ENCODE measurements at places on chromosomes 11 and 22. TPM values are rescaled to one million over a fixed set of nuclear protein-coding genes. Genes with fewer than 3 reads are reported as not detected.
A peak's percentile ranks its signal among the peaks of the same experiment; 100 is the strongest.

The LDHAL6A gene
- total RNA-seq = not detected

The CREB3L1 gene
- total RNA-seq = not detected

The TP53I11 gene
- total RNA-seq = 14.8 TPM

The GLB1L3 gene
- total RNA-seq = not detected

DNA sequence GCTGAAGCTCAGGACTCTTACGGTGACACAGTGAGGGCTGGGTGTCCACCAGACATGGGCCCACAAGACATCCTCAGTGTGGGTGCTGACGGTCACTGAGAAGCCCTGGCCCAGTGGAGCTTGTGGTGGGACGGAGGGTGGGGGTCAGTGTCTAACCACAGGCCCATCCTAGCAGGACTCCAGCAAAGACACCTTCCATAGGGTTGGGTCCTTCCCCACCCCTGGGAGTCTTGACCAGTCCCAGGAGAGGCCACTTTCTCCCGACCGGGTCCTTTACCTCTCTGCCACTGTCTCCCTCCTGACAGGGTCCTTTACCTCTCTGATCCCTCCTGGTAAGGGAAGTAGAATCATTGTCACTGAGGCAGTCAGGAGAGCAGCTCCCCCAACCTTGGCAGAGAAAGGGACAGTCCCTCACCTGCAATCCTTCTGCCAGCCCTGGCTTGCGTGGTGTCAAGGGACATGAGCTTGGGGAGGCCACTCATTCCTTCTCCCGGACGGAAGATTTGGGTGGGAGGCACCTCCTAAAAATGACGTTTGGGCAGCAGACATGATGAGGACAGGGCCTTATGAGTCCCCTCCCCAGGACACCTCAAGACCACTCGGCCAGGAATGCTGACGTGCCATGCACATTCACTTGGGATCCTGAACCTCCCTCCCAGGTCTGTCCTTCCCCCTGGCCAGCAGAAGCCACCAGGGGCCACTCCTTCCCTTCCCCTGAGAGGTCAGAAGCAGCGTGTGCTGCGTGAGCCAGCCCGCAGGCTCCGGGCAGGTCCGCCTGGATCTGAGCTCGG, 91.5 kb upstream of the FGF3 start:
- DNase-seq = no peak

DNA sequence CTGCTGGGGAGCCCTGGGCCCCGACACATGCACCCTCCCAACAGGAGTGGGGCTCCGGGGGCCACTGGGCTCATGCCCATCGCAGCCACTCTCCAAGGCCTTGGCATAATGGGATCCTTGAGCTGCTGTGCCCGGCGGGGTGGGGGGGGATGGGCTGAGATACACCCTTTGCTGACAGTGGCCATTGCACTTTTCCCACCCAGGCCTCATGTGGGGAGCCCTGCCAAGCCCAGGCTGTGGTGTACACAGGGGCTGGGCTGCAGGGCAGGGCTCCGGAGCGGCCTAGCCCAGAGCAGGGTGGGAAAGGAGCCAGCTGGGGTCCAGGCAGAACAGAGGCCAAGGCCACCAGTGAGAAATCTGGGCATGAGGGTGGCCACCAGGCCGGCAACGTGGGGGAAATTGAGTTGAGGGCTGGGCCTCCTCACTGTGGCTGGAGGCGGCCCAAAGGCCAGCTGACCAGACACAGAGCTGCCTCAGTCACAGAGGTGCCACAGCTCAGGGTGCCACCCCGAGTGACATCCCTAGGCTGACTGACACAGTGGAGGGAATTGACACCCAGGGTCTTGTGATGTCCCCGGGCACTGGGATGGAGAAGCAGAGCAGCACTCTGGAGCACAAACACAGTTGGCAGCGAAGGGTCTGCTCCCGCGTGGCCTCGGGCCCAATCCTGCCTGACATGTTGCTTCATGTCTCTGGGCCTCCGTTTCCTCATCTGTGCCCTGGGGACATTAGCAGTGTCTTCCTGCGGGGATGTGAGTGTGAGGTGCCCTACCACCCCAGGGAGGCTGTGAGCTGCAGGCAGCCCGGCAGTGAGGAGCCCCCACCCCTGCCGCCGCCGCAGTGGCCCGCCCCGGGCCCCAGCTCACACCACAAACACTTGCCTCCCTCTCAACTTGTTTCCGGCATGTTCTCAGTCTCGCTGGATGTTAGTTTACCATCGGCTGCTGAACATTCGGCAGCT, 30.4 kb downstream of the RTN4R start:
- DNase-seq = peak; percentile 20

DNA sequence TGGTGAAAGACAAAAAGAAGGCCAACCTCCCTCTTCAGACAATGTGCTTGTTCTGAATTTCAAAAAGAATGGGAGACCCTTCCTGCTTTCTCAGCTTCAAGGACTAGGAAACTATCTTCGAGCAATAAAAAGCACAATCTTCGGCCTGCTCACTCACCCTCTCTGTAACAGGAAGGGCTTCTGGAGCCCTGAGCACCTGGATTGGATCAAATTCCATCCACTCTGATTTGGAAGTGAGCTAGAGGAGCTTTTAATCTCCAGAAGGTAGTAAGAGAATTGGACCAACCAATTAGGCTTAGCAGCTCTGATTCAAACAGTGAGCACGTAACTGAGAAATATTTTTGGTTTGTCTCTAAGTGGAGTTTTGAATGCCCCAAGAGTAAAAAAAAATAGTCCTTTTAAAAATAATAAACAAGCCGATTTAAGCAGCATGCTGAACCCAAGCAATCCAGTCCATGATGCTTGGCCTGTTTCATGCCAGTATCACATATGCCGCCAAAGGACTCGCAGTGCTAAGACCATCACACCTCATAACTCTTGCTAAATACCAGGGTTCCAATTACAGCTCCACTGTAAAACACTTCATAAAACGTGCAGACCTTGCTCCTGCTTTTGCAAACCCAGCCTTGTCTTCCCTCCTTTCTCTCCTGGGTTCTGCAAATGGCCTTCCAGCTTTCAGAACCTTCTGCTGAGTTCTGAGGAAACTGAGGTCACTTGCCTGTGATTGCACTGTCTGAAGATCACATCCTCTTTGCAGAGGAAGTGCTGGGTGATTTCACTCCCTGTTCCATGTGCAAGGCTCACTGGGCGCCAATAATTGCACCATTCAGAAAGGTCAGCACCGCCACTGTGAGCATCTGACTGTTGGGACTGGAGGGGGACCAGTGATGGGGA, 74.4 kb downstream of the SLC1A2 start:
- DNase-seq = no peak

DNA sequence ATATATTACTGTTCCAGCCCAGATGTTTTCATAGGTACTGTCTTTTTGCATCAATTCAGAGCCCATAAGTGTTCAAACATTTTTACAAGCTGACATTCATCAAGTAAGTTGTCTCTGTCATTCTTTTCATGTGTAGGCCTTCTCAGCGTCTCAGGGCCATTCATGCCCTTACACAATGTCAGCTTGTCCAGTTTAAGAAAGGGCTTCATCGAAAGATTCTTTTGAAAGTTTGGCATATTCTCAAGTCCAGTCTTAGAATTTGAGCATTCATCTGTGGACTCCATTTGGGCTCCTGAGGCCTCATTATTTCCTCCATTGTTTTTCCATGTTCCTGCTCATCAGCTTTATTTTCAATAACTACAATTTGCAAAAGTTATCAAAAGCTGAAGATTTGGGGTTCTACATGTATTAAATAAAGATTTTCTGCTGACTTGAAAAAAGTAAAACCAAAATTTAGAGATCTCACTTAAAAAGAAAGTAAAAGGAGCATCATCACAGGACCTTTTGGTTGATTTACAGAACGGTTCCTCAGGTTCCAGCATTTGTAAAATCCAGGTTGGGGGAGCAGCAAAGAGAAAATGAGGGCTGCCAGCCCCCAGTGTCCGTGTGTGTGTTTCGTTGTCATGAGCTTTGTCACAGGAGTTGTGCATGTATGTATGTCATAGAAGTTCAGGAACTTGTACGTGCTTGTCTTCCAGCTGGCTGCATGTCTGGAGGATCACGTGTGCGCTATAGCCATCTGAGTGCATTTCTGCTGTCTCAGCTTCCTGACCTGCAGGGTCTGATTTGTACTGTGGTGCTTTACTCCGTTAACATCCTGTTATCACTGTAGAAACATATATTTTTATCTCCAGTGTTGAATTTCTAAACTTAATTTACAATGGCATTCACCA, 15.6 kb downstream of the MOV10L1 start:
- no peak for DNase-seq

DNA sequence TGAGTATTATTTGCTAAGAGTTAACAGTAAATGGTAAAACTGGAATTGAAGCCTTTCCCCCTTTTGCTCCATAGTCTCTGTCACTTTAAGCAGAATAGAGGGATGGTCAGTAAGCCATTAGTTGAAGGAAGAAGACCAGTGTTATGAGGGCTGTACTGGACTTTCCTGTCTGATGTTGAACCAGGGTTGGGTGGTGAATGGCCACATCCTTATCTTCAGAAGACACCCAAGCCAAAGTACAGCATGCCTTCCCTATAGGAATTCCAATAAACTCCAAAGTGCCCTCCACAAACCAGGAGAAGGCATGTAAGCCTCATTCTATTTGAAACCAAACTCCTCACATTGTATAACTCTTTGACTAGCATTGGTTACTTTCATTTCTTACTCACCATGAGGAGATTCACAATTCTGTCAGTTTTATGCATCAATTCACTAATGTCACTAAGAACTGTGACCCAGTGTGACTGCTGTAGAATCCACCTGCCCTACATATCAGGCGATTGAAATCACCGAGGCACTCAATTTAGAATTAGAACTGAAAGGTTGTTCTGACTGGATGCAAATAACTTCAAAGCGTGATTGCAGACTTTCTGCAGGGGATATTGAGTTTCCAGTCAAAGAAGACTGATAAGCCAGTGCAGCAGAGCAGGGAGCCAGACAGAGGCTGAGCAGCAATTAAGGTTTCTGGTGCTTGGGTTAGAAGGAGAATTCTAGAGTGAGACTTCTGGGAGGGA, 107.1 kb upstream of the DDI1 start:
- no peak for DNase-seq
